ENCODE measurements at places on chromosomes 13 and 19.

- no peak for DNase-seq
Measured at GRCh38 chr19:18262917-18263316, 11.3 kb downstream of the IQCN start.

- DNase-seq = no peak
Measured at GRCh38 chr13:46647512-46648065, 94.6 kb downstream of the LRCH1 start.

- no peak for DNase-seq
Measured at GRCh38 chr13:113743366-113744195, 15.4 kb upstream of the TMEM255B start.

DNA sequence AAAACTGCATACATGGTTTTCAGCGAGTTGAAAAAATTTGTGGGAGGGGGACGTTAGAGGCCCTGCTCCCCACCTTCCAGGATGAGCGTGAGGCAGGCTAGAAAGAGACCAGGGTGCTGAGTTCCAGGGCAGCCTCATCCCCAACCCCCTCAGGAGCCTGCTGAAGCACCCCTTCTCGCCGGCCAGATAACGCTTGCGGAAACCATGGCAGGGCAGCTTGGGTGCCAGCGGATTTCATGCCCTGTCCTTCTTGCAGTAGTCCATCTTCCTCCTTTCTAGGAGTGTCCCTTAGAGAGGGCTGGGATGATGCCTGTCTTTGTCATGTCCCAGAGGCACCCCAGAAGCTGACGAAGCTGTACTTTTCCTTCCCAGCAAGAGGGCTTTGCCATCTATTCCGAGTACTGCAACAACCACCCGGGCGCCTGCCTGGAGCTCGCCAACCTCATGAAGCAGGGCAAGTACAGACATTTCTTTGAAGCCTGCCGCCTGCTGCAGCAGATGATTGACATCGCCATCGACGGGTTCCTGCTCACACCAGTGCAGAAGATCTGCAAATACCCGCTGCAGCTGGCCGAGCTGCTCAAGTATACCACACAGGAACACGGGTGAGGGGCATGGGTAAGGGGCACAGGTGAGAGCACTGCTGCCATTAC is 19.0 kb upstream of the C1QTNF9 start:
- DNase-seq = no peak

GRCh38 chr13:21632196-21632595 is 28.2 kb upstream of the MICU2 start:
- no peak for DNase-seq

- DNase-seq = no peak
Measured at GRCh38 chr19:13877303-13877702, 369 bp downstream of the NANOS3 start.

Data from NCI-H187 (cell line).